ENCODE measurements at places on chromosomes 5 and 9. TPM values are rescaled to one million over a fixed set of nuclear protein-coding genes. Genes with fewer than 3 reads are reported as not detected.

DNA sequence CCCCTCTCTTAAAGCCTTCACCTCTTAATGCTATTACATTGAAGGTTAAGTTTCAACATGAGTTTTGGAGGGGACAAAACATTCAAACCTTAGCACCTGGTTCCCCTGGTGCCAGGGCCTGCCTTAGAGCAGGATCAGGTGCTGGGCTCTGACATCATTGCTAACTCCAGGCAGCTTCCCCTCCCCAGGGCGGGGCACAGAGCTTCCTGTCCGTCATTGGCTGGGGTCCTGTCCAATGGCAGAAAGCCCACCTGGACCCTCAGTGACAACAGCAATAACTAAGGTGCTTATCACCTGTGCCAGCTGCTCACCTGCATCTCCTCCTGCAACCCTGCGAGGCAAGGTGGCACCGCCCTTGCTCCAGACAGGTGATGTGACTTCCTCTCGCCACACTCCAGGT lies 177.4 kb downstream of the NSG2 start:
- no peak for DNase-seq

DNA sequence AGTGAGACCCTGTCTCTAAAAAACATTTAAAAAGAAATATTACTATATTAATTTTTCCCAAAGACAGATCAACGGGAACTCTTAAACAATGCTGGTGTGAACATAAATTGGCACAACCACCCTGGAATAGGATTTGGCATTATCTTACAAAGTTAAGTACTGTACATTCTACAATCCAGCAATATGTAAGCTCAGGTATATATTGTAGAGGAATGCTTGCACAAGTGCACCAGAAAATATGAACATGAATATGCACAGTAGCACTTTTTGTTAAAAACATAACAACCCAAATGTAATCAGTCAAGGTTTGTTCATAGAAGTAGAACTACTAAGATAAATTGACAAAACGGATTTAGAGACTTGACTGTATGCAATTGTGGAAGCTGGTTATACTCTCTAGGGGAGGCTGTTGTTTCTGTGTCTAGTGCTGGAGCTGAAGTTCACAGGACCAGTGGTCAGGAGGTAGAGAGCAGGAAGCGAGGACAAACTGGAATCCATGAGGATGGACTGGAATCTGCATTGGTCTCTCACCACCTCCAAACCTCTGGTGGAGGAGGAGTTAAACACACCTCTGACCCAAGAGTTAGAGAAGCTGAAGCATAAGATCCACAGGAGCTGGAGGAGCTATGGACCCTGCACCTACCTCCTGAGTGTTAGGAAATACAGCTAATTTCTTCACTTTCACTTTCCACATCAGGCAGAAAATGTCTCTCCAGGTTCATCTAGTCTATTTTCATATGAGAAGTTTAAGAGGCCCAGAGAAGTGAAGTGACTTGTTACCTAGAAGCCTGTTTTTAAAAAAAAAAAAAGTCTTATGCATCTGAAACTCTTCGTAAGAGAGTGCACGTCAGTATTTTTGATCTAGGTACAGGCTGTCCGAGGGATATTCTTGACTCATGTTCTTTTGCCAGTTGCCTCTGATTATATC lies 20.3 kb upstream of the RIC1 start:
- no peak for DNase-seq

- DNase-seq = peak; percentile 85
Observed at GRCh38 chr5:66931651-66932050, 264.9 kb downstream of the CD180 start.

GRCh38 chr5:308672-309271 lies 12.7 kb upstream of the AHRR start:
- no peak for DNase-seq

GRCh38 chr5:64534033-64534432 lies 28.2 kb downstream of the RGS7BP start:
- no peak for DNase-seq

DNA sequence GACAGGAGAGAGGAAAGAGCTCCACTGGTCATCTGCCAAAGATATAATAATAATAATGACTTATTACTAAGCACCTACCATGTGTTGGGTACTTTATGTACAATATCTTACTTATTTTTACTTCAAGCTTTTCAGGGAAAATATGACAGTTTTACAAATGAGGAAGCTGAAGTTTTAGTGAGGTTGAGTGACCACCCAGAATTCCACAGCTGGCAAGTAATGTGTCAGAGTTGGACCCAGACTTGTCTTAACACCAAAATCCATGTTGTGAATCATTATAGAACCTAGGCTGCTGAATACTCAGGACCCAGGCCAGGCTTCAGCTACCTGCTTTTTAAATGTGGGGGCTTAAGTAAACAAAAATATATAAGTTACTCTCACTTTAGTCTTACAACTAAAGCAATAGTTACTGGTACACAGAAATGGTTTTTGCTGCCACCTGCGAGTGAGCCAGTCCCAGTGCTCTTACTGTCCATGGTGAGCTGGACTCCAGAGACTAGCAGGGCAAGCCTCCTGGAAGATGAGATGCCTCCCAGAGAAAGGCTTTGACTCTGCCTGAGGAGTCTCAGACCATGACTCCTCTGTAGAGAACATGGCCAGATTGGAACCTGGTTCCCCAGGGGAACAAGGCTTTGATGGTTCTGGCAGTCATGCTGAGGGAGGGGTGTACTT lies 29.9 kb downstream of the RUSC2 start:
- DNase-seq = no peak

DNA sequence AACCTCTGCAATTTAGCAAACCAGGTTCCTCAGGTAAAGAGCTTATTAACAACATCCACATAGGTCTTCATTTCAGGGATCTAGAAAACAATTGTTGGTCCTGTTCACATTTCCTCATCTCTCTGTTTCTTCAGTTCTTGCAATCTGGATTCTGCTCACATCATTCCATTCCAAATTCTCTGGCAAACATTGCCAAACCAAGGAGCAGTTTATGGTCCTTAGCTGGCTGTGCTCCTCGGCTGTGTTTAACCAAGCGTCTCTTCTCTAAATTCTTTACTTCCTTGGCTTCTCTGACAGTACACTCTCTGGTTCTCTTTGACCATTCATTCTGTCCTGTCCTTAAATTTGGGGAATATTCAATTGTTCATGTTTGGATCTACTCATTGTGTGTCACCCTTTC lies 65.8 kb upstream of the RANBP3L start:
- DNase-seq = no peak

The FAM53C gene
- total RNA-seq = 62.8 TPM

The MTX3 gene
- 9.5 TPM for total RNA-seq

All from Karpas-422 (cell line).